ENCODE measurements at places on chromosomes 16 and 17.

- DNase-seq = no peak
These were observed 86.7 kb downstream of the TIMM22 start for GRCh38 chr17:1083451-1084187.

GRCh38 chr16:35452471-35452870 is 1993.1 kb downstream of the TP53TG3F start:
- DNase-seq = no peak

GRCh38 chr17:6231886-6232731 is 161.9 kb downstream of the WSCD1 start:
- no peak for DNase-seq

DNA sequence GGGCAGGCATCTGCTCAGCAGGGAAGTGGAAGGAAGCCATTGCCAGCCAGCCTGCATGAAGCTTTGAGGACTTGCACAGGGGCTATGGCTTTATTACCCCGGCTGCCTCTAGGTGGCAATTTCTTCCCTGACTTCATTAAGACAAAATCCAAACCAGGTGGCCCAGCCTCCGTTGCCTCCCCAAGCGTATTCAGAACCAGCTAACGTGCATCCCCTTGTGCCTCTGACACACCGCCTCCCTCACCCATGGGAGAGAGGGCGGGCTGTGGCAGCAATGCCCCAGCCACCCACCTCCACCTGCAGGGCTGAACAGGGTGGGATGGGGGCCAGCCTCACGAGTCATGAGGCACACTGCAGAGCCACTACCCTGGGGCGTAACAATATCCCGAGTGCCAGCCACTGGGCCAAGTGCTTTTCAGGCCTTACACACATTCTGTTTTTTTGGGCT is 6.8 kb downstream of the KIFC3 start:
- DNase-seq = peak; percentile 62

- DNase-seq = no peak
These were observed 222.5 kb downstream of the C16orf78 start for GRCh38 chr16:49596068-49596467.

GRCh38 chr17:80070375-80071115 is 30.8 kb upstream of the GAA start:
- DNase-seq = no peak

DNA sequence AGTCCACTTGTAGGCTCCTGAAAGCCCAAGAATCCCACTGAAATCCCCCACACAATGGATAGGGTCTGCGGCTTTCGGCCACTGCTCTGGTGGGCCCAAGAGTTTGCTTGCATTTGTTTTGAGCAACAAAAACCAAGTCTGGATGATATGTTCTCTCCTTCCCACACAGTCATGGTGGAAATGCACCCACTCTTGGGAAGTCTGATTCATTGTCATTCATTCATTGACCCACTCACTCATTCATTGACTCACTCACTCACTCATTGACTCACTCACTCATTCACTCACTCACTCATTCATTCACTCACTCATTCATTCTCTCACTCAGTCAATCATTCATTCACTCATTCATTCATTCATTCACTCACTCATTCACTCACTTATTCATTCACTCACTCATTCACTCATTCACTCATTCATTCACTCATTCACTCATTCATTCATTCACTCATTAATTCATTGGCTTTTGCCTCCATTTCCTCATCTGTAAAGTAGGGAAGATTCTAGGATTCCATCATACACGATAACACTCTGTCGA is 2.2 kb upstream of the CA5A start:
- no peak for DNase-seq

GRCh38 chr17:45718791-45719190 is 65.3 kb upstream of the CRHR1 start:
- DNase-seq = no peak

DNA sequence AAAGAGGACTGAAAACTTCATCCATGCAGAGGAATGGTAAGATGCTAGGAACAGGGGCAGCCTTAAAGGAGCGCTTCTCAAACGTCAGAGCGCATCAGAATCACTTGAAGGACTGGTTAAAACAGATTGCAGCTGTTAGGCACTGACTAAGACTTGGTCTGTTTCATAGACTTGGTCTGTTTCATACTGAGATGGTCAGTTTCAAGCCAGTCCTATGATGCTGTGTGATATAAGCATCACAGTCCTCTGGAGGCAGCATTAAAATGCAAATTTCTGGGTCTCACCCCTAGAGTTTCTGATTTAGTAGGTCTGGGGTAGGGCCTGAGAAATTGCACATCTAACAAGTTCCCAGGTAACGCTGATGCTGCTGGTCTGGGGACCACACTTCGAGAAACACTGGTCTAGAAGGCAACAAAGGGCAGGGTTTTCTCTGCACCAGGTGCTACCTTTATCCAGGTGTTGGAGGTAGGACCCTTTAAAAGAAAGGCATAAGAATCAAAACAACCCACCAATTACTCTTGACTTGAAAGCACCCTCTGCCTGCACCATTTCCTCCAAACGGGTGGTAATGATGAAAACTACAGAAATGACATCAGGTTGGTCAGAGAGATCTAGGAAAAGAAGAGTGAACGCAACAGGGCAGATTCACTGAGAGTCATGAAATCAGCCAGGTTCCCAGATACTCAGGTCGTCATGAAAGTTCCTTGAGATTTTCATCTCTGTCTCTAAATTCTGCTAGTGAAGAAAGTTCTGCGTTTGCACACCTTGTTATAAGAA is 95.0 kb upstream of the RCVRN start:
- DNase-seq = no peak

GRCh38 chr17:21298056-21298982 is 13.8 kb downstream of the MAP2K3 start:
- DNase-seq = no peak

GRCh38 chr17:20966870-20967269 is 75.9 kb downstream of the USP22 start:
- DNase-seq = peak; percentile 4

GRCh38 chr16:54932737-54933254 is 2.1 kb downstream of the IRX5 start:
- DNase-seq = no peak

DNA sequence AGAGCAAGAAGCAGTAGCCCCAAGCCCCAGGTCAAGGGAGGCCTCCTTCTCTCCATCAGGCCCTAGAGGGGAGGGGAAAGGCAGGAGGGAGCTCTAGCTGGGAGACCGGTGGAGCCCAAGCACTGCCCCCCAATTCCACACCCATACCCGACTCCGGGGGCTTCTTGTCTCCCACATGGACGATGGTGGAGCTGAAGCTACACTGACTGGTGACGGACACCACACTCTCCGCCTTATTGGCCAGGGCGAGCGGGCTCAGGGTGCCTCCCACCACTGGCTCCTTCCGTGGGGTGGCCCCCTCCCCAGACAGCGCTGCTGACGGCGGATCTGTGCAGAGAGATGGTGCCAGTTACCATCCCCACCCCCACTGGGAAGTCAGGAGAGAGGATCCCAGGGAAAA is 6.4 kb downstream of the PER1 start:
- no peak for DNase-seq

DNA sequence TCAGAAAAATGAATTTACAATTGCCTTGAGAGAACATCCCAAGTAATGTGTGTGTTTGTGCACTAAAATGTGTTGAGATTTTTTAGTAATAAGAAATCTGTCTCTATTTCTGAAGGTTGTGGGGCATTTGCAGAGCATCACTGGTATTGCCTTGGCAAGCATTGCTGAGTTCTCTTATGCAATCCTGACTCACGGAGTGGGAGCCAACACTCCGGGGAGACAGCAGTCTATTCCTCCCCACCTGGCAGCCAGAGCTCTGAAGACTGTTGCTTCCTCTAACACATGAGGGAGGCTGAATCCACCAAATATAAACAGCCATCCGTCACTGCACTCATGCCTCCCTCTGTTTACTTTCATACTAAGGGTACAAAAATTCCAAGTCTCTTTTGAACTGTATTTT is 10.6 kb downstream of the CNTD1 start:
- no peak for DNase-seq

DNA sequence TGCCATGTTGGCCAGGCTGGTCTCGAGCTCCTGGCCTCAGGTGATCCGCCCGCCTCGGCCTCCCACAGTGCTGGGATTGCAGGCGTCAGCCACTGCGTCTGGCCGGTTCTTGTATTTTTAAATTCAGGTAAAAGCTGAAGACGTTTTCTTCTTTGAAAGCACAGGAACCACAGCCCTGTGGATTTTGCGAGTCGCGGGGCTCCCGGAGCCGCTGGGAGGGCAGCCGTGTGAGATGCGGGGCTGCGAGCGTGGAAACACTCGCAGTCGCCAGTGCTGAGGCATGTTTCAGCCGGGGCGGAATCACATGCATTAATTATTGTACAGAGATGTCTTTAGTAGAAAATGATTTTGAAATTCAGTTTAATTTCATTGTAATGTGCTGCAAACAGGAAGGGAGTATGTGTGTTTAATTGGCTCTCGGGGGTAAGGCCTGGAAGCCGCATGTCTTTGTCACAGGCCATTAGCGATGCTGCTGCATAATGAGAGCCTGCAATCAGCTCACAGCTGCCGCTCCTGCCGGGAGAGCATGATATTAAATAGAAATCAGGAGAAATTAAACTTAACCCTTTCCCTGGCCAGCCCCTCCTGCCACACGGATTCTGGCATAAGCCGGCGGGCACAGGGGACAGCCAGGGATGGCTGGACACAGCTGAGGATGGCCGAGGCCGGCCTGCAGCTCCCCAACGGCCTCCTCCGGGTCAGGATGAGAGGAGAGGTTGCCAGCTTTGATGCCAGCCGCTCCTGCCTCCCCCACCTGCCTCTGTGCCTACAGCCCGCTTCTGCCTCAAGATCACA is 35.4 kb upstream of the CDH15 start:
- peak; percentile 52 for DNase-seq

DNA sequence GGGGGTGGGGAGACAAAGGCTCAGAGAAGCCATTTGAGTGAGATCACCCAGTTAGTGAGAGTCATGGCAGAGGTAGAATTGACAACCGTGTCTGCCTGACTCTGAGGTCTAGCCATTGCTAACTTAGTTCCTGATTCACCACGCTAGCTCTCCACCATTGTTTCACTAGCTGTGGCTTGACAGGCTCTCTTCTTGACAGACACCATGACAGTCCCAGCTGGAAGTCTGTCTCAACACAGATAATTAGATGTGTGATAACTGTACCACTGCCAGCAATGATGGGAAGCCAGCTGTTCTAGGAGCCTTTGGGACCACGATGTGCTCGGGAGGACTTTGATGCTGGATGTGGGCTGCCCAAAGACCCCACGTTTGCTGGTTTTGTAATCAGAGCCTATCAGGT is 170.5 kb upstream of the CACNG3 start:
- no peak for DNase-seq

GRCh38 chr17:10635290-10635689 is 21.8 kb downstream of the MYH3 start:
- DNase-seq = no peak

DNA sequence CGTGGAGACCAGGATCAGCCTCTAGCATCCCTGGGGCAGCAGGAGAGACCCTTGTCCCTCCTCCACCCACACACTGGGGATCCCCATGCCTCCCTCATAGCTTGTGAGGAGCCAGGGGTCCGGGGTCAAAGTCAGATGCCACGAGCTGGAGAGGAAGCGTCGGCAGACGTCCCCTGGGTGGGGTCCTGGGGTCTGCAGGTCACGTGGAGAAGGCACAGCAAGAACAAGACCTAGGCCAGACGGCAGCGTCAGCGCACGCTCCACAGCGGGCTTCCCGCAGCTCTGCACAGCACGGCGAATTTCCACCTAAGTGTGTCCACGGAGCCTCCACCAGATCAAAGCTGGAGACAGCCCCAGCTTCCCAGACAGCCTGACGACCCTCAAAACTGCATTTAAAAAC is 49.3 kb downstream of the SLC7A5 start:
- DNase-seq = no peak

DNA sequence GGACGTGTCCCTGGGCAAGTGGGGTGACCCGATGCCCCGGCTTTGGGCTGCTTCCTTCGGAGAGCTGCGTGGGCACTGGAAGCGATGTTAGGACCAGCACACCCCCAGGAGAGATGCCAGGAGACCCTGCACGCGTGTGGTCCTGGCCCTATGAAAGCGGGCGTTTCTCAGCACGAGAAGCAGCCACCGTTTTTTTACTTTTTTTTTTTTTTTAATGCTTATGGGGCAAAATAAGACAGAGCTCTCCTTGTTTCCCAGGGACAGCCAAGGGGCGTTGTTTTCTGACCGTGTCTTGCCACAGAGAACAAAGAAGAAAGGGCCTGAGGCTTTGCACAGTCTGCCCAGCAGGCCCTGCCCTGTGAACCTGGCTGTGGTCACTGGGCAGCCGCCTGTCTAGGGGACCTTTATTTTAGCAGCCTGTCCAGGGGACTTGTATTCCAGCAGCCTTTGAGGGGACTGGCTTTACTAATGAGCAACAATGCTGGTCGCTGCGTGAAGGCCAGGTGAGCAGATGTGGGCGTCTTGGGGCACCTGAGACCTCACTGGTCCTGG is 996 bp downstream of the SLC25A10 start:
- no peak for DNase-seq

DNA sequence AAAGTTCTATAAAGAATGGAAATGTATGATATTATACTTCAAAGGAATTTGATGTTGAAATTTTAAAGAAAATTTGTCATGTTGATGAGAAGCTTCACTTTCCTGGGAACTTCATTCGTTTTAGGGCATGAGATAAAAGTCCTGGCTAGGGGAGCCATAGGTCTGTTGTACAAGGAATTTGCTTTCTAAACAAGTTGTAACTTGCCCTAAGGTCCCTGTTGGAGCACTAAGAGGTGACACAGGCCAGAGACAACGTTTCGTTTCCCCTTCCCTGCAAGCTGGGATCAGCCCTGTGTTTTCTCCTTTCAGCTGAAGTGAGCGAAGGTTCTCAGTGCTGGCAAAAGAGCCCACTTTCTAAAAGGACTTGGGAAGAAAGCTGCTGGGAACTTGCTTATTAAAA is 16.6 kb downstream of the PLD6 start:
- no peak for DNase-seq

DNA sequence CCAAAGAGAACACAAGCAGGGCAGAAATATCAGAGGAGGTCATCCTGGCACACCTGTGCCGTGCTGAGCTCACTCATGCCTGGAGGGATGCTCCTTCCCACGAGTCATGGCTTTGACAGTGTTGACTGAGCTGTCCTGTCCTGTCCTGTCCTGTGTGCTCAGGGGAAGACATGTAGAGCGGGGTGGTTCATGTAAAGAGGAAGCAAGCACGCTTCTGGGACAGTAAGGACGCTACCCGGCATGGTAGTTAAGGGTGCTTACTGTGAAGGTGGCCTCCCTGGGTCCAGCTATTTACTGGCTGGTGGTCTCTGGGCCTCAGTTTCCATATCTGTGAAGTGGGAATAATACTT is 398 bp downstream of the LGALS9 start:
- DNase-seq = no peak

- no peak for DNase-seq
These were observed 450.6 kb upstream of the PSMD7 start for GRCh38 chr16:73846007-73846330.

GRCh38 chr16:565419-566330 is 1.1 kb upstream of the NHLRC4 start:
- DNase-seq = no peak

GRCh38 chr16:68033101-68033500 is 10.0 kb downstream of the DUS2 start:
- no peak for DNase-seq

GRCh38 chr16:12455287-12455798 is 348.3 kb downstream of the CPPED1 start:
- DNase-seq = peak; percentile 49
